HL-60 (cell line): ENCODE measurements at places on chromosomes 6 and 20.

DNA sequence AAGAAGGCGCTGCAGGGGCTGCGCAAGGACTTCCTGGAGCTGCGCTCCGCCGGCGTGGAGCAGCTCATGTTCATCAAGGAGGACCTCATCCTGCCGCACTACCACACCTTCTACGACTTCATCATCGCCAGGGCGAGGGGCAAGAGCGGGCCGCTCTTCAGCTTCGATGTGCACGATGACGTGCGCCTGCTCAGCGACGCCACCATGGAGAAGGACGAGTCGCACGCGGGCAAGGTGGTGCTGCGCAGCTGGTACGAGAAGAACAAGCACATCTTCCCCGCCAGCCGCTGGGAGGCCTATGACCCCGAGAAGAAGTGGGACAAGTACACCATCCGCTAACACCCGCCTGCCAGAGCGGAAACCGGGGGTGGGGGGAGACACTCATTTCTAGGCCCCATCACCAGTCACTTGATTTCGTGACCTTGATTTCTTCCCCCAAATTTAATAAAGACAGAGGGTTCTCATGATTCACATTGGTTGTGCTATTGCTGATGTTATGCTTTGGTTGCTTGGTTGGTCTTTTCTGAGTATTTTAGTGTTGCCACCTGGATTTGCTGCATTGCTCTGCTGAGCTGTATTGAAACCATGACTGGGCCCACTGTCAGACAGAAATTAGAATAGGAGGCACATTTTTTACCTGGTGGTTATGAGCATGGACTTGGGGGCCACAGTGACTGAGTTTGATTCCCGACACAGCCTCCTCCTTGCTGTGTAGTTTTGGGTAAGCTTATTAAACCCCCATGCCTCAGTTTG, 1.5 kb downstream of the FAM50B start:
- no peak for DNase-seq

- no peak for DNase-seq
These were observed 9.9 kb downstream of the NRN1 start for GRCh38 chr6:5996714-5997419.

DNA sequence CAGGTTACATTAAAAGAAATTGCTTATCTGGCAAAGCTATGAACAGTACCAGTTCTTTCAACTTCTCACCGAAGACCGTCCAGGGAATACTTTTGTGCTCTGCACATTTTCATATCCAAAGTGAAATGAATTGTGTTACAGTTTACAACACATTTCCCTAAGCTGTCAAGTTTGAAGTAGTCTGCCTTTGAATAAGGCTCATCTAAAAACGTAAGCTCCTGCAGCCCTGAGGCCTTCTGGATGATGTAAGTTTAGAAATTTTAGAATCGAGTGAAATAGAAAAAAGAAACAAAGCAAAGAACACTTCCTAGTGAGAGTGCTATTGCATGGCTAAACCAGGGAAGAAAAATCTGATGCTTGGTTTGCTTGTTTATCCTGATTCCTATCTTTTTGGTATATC, 653.8 kb downstream of the MMUT start:
- DNase-seq: no peak

DNA sequence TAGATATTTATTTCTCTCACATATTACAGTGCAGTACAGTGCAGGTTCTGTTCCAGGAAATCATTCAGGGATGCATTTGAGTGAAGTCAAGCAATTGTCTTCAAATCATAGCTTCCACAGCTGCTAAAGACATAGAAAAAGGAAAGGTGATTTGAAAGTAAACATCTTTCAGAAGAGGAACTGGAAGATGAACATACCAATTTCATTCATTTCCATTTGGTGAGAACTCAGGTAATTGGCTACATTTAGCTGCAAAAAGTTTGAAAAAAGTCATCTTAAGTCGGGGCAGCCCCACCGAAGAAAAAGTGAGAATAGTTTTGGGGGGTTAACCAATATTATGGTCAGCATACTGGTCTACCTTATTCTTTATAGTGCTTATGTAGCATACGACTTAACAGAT, 61.4 kb upstream of the IL20RA start:
- DNase-seq: no peak

GRCh38 chr6:55518529-55519060, 60.4 kb downstream of the HMGCLL1 start:
- no peak for DNase-seq

DNA sequence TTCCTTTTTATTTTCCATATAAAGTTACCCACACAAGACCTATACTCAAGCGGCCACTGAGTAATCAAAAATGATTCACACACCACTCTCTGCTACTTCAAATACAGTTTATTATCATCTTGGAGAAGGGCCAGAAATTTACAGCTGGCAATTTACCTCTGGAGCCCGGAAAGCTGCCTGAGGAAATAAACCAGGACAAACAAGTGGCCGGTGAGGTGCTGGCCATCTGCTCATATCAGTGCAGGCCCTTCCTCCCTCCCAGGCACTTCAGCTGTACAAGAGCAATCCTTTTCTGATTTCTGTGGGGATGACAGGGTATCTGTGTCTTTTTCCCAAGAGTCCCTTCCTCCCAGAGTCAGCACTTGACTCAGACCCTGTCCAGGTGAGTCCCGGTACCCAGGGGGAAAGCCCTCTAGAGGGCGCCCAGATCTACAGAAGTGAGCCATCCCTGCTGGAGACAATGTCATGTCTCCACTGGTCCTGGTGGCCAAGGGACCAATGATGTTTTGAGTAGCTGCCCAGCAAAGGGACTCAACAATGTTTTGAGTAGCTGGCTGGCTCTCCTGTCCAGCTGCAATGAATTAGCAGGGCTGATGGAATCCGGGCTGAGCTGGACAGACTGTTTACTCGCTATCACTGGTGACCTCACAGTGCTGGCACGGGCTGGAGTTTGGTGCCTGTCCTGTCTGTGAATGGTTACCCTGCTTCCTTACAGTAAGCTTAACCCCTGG, 23.6 kb downstream of the LRP11 start:
- DNase-seq: no peak

- no peak for DNase-seq
These were observed 112.5 kb downstream of the FAM50B start for GRCh38 chr6:3961581-3962215.

GRCh38 chr6:36504181-36504580, 43.1 kb downstream of the STK38 start:
- DNase-seq: no peak

DNA sequence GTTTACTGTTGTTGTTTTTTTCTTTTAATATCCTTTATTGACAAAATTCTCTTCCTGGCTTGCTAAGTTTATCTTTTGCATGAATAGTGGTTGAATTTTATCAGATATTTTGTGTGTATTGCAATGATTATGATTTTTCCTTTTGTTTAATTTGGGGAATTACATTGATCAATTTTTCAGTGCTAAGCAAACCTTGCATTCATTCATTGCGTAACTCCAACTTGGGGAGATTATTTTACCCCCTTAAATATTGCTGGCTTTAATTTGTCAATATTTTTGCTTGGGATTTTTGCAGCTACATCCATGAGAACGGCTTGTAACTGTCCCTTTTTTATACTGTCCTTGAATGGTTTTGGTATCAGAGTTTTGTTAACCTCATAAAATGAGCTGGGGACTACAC, 63.4 kb downstream of the SERAC1 start:
- no peak for DNase-seq

DNA sequence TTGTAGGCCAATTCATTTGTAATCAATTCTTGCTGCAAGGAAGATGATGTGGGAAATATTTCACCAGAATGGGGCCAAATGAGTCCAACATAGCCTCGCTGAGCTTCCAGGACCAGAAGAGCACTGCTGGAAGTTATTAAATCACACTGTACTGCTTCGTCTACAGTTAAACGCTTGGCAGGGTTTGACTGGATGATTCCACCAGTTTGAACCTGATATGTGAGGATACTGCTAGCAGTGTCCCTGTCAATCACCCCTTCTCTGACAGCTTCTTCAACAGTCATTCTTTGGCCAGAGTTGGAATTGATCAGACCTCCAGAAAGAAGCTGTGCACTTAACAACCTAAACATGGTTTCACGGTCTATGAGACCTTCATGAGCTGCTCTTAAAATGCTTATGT, 34.4 kb downstream of the DST start:
- no peak for DNase-seq

DNA sequence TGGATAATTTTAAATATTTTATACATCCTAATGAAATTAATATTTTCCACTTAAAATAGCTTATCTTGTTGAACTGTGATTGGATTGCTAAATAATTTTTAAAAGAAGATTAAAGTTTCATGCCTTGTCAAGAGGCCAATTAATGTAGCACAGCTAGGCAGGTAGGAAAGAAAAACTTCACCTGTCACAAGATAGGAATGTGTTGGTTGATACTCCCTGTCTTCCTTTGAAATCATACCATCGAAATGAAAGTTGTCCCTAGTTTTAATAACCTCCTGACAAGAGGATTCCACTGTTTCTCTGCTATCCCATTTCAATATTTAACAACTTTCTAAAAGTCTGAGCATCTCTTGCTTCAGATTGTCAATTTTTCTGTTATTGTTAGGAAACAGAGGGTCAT, 80.8 kb downstream of the BMP6 start:
- no peak for DNase-seq

GRCh38 chr6:135985471-135985870, 134.0 kb downstream of the PDE7B start:
- DNase-seq: no peak

- no peak for DNase-seq
These were observed 163.8 kb downstream of the TMEM200A start for GRCh38 chr6:130529569-130530149.

DNA sequence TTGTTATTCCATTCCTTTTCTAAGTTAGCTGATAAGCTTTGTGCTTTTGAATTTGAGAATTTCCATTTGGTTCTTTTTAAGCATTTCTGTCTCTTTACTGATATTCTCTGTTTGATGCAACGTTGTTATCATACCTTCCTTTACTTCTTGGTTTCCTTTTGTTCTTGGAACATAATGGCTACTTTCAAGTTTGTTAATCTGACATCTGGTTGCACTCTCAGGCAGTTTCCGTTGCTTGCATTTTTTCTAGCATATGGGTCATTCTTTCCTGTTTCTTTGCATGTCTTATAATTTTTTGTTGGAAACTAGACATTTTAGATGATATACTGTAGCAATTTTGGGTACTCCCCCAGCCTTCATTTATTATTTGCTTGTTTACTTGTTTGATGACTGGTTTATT, 12.5 kb downstream of the CDC5L start:
- no peak for DNase-seq

- DNase-seq: no peak
These were observed 29.7 kb downstream of the MYO6 start for GRCh38 chr6:75778757-75779156.

- no peak for DNase-seq
These were observed 188.7 kb downstream of the CDC5L start for GRCh38 chr6:44576132-44576631.

DNA sequence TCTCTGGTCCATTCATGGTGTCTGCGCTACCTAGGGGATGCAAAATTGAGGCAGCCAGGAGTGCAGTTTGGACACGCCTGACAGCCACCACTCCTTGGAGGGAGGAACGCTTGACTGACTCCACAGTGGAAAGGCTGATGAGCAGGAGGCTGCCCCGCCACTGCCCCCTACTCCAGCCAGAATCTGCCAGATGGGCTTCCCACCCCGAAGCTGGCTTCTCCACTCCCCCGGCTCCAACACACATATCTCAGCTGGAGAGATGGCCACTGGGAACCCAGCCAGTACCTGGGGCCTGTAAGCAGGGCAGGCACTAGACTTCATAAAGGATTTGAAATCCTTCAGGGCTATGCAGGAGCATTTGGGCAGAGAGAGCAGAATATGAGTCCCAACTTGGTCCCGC, 51.4 kb upstream of the BLCAP start:
- DNase-seq: no peak

- no peak for DNase-seq
These were observed 48.7 kb upstream of the CITED2 start for GRCh38 chr6:139423037-139423703.

- no peak for DNase-seq
These were observed 201.8 kb upstream of the LRFN2 start for GRCh38 chr6:40788661-40789655.

DNA sequence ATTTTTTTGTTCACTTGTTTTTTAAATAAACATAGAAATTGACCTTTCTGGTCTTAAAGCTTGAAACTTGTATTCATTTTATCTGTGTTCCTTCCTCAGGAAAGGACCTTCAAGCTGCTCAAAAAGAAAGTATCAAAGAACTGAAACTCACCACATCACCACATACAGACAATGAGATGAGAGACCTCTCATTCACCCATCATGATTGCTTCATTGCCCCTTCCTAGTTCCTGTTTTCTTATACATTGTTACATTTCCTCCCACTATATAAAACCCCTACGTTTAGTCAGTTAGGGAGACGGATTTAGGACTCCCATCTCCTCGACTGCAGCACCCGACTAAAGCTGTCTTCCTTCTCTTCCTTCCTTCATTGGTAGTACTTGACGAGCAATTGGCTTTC, 180.5 kb upstream of the OPRM1 start:
- DNase-seq: no peak

DNA sequence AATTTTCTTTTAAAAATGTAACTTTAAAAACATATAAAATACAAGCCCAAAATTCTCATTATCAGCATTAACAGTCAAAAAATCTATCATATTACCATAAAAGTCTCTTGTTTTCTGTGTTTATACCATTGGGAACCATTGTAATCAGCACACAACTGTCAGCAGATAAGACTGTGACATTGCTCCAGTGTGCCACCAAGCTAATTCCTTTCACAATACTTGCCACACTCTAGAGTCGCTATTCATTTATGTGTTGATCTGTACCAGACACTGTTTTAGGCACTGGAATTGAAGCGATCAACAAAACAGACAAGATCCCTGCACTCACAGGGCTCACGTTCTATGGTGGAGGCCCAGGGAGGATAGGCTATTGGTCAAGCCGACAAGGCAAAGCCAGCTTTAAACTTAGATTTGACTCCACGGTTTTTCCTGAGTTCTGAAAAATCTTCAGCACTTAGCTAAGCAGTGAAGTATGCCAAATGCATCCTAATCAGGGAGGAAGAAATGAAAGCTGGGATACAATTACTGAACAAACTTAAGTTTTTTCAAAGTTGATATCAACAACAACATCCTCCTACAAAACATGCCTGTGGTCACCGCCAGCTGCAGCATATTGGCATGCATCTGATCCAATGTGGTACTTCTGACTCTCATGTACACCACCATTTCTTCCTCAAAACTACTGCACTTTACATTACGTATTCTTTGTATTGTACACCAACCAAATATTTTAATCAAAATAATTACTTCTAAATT, 60.5 kb downstream of the GMDS start:
- no peak for DNase-seq

GRCh38 chr20:23145281-23145700, 59.2 kb upstream of the CD93 start:
- DNase-seq: no peak

- no peak for DNase-seq
These were observed 69.7 kb upstream of the TOX2 start for GRCh38 chr20:43844778-43845614.

DNA sequence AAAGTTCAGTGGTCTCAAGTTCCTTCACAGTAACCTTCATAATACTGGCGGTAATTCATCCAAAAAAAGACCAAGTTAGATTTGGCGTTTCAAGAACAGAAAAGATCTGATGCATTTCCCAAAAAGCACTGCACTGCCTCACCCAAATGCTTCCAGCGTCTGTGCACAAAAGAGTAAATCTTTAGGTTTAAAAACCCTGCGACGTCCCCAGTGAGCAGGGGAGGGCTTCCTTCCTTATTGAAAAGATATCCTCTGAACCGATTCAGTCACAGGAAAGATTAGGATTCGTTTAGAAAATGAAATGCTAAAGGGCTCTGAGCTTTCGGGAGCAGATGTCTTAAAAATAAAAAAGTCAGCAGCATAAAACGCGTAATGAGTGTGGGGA, 654 bp downstream of the TBC1D7 start:
- DNase-seq: no peak

- DNase-seq: peak; percentile 17
These were observed 31.6 kb downstream of the TUBB2B start for GRCh38 chr6:3195695-3196497.

GRCh38 chr20:6864740-6865139, 97.3 kb downstream of the BMP2 start:
- DNase-seq: no peak
